ENCODE measurements at places on chromosomes 16 and 17. TPM values are rescaled to one million over a fixed set of nuclear protein-coding genes. Genes with fewer than 3 reads are reported as not detected.
A peak's percentile ranks its signal among the peaks of the same experiment; 100 is the strongest.

Gene TMUB2
- total RNA-seq = 36.2 TPM

Gene ENPP7
- not detected for total RNA-seq

Gene CLEC3A
- not detected for total RNA-seq

- peak; percentile 91 for DNase-seq
Measured at GRCh38 chr17:65020284-65020683, 36.3 kb downstream of the GNA13 start.

GRCh38 chr17:42387661-42388380 is 421 bp downstream of the STAT3 start:
- peak; percentile 33 for DNase-seq

All from fibroblast of lung (primary cell).